ENCODE measurements at places on chromosomes 6 and 20.

DNA sequence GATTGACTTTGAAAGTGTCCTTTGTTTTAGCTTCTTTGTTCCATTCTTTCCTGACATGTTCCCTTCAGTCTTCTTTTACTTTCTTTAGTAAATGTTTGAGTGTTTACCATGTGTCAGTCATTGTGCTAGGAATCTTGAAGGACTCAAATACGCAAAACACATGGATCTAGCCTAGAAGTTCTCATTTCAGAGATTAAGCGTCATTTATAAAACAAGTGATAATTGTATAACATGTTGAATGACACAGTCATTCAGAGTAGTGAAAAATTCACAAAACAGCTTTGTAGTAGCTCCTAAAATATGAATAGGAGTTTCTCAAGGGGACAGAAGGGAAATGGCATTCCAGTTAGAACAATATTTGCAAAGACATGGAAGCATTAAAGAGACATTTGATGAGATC lies 66.9 kb downstream of the MACROD2 start:
- no peak for DNase-seq

DNA sequence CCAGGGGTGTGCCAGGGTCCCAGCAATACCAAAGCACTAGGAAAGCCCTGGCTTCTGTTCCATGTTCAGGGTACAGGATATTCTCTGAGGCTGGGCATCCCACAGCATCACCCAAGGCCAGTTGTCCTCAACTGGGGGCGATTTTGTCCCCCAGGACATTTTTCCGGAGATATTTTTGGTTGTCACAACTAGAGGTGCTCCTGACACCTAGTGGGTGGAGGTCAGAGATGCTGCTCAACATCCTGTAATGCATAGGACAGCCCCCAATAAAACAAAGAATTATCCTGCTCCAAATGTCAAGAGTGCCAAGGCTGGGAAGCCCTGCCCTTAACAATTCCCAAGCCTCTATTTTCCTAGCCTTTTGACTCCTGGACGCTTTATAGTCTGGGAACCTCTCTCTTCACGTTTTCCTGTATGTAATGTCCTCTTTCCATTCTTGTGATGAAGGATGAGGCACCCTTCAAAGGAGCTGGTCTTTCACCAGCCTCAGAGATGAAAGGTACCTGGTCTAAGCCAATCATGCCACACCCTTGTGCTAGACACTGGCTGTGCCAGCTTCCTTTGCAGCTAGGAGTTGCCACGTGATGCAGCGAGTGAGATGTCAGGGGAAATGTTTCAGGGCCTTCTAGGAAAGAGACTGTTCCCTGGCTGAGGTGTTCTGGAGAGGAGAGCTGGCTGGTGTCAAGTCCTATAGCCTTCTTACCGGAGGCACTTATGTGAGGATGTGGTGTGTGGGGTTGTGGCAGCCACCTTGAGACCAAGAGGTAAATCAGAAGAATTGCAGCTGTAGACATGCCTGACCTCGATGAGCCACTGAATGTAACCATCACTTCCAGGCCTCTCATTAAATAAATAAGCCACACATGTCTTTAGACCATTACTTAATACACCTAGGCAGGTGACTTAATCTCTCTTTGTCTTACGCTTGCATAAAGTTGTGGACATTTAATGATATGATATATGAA lies 23.4 kb upstream of the KCNG1 start:
- DNase-seq, result no peak

DNA sequence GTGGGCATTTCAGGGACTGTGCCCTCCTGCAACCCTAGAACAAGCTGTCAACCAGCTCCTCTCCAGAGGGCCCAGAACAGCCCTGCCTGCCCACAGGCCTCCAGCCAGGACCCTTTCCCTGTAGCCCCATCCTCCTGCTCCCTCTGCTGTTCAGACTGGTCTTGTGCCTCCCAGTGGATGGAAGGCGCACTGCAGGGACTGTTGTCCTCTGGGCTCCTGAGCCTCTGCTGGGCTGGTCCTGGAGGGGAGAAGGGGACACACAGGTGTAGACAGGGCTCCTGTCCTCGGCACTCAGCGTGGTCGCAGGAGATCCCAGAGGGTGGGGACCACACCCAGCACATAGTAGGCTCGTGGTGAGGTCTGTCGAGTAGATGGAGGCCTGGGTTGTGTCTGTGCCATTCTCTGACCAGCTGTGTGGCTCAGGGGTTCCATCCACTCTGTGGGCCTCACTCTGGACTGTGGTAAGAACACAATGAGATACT lies 11.5 kb downstream of the ITPR3 start:
- DNase-seq, result peak; percentile 23

DNA sequence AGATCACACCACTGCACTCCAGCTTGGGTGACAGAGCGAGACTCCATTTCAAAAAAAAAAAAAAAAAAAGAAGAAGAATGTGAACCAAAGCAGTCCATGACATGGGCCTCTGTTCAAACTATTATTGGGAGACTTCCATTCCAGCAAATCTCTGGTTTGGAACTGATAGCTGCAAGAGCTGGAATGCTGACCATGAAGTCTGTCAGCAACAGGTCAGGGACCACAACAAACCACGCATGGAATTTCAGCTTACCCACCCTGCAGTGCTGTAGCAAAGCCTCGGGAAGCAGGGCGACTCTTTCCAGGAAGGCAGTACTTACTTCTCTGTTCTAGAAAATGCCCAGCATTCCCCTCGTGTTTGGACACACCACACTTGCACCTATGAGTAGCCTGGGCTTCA lies 34.1 kb upstream of the TBC1D7 start:
- DNase-seq, result no peak

DNA sequence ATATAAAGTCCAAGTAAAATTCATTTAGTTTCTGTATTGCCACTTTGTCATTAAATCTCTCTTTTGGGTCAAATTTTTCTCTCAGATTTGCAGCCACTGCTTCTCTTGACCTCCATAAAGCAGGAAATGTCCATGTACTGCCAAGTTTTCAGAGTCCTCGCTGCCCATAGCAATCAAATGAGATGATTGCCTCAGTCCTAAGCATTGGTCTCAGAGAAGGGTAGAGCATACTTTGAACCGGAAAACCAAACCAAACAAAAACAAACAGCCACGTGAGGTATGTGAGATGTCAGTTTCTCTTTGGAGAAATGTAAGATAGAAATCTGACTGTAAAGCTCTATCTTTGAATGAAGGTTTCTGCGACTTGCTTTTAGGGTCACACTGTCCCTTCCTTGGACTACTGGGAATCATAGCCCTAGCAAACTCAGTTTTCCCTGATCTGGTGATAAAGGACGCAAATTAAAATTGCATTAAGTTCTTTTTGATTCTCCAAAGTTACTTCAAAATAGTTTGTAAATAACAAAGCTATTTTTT lies 505.4 kb upstream of the CITED2 start:
- no peak for DNase-seq

GRCh38 chr20:56247954-56248782 lies at the start of gene MC3R:
Gene MC3R, plus strand, starts transcription at chr20:56248732. Its CDS starts 112 bp downstream, at chr20:56248844.
- DNase-seq, result peak; percentile 31

GRCh38 chr6:73675466-73676098 lies 20.4 kb upstream of the CD109 start:
- peak; percentile 80 for DNase-seq

DNA sequence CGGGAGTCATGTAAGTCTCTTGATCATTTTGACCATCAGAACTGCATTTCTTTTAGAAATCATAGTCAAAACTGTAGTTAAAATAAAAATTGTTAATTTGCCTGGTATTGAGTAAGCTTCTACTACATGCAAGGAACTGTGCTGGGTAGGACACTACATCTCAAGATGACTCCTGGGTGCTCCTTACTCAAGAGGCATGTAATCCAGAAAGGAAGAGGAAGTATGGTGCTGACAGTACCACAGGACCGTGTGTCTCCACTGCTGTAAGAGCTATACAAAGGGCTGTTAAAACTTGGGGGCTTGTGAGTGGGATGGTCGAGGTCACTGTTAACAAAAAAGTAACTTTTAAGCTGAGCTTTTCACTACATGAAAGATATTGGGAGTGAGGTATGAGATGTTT lies 508.3 kb upstream of the SOX4 start:
- DNase-seq, result peak; percentile 48

DNA sequence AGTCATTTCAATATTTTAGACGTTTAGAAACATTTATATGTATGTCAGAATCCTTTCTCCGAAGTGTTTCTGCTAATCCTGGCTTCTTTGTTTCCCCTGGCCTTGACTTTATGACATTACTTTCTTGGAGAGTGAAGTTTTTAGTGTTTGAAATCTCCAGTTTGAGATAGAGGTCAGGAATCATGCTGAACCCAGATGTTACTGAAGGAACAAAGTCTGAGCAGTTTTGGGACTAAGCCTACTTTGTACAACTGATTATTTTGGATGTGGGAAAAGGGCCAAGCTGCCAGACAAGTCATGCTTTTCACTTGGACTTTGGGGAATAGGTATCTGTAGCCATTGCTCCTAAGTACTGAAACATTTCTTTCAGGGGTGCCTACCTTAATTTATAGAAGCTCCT lies 2.3 kb downstream of the RNF144B start:
- no peak for DNase-seq

DNA sequence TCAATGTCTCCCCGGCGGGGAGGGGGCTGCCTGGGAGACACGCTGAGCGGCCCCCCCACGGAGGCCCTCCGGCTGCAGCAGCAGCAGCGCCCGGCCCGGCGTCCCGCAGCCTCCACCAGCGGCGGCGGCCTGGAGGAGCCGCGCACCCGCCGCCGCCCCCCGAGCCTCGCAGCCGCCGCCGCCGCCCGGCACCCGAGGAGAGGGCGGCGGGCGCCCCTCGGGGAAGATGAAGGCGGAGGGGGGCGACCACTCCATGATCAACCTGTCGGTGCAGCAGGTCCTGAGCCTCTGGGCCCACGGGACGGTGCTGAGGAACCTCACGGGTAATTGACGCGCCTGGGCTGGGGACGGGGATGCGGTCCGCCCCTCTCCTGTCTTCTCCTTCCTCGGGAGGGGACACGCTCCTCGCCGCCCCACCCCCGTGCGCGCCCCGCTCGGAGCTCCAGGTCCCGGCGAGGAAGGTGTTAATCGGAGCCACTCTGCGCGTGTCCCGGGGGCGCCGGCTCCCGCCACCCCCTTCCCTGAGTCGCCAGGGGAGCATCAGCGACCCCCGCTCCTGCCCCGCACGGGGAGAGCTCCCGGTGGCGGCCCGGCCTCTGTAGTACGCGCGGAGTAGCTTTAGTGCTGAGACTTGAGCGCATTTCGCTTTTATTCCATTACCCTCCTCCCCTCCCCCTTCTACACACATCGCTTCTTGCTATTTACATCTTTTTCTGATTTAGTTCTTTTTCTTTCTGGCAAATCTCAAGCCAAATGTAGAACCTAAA lies 686 bp downstream of the TMEM170B start:
- peak; percentile 56 for DNase-seq

GRCh38 chr6:6560909-6561308 lies 27.6 kb upstream of the LY86 start:
- no peak for DNase-seq

- peak; percentile 68 for DNase-seq
These were observed 26.1 kb downstream of the TTLL2 start for GRCh38 chr6:167350731-167351655.

GRCh38 chr20:10511509-10512251 lies 76.6 kb downstream of the SLX4IP start:
- DNase-seq, result peak; percentile 92

DNA sequence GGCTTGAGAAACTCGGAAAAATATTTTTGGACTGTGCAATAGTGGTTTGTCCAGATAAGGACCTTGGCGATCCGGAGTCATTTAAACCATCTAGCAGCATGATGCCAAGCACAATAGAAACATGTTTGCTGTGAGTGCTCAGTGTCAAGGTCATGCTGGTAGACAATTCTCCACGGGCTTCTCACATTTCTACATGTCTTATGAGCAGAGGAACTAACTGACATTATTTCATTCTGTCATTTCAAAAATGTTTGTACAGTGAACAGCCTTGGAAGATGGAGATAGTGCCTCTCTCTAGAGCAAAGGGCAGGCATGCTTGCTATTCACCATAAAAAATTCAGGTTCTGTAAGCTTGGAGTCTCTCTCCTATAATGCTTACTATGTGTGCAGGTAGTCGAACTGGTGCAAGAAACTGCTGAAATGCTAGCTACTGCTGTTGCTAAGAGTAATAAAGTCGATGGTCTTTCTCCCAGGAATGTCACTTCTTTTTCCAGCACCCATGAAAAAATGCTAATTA lies 25.4 kb upstream of the CCN2 start:
- DNase-seq, result no peak

DNA sequence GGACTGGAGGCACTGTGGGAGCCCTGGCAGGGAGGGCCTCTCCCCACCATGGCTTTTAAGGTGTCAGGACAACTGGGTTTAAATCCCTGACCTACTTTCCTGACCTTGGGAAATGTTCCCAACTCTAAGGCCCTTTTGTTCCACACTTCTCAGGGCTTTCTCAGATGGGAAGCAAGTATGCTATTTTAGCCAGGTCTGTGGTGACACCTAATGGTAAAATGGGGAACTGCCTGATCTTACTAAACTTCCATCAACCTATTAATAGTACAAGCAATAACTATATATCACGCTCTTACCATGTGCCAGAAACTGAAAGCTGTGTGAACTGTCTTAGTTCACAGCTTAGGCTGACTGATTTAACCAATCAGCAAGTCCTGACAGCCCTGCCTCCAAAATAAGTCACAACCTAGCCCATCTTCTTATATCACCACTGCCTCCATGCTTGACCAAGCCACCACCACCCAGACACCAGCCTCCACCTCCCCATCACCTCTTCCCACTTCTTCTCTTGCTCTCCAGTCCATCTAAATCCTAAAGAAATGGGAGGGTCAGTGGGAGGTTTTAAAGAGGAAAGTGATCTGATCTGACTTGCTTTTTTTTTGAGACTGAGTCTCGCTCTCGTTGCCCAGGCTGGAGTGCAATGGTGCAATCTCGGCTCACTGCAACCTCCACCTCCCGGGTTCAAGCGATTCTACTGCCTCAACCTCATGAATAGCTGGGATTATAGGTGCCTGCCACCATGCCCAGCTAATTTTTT lies 6.9 kb upstream of the BLCAP start:
- DNase-seq, result peak; percentile 87

GRCh38 chr20:43710370-43711044 lies 16.3 kb downstream of the GTSF1L start:
- DNase-seq, result no peak

DNA sequence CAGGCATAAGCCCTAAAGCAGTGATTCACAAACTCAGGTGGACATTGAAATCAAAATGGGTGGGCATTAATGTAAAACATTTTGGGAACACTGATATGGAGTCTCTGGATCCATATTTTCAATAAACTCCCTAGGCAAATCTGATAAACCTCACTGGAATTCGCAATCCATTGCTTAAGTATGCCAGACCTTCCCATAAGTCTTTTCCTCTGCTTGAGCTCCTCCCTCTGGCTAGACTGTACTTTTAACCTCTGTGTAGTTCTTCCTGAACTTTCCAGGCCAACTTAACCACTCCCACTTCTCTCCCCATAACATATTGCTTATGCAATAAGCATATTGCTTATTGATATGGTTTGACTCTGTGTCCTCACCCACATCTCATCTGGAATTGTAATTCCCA lies 629.7 kb upstream of the IMPG1 start:
- DNase-seq, result no peak

DNA sequence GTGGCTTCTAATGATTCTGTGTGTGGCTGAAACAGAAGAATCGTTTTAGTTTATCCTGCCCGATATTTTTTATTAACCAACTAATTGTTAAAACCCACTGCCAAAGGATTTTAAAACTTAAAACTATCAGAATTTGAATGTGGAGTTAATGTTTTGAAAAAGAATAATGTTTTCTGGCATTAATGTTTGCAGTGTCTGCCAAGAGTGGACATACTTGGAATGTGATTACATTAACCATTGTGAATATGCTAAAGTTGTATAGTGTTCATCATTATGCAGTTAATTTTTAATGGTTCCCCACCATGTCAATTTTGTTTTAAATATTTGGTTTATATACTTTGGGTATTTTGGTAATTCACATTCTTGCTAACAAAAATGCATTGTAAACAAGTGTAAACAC lies 24.4 kb downstream of the DCBLD1 start:
- DNase-seq, result no peak

- DNase-seq, result no peak
These were observed 267.7 kb downstream of the PRL start for GRCh38 chr6:22029171-22029570.

Data from Kasumi-1 (cell line).